ENCODE measurements at places on chromosomes 2 and 18.

GRCh38 chr2:210617732-210618330, 61.4 kb downstream of the CPS1 start:
- peak; percentile 53 for DNase-seq

DNA sequence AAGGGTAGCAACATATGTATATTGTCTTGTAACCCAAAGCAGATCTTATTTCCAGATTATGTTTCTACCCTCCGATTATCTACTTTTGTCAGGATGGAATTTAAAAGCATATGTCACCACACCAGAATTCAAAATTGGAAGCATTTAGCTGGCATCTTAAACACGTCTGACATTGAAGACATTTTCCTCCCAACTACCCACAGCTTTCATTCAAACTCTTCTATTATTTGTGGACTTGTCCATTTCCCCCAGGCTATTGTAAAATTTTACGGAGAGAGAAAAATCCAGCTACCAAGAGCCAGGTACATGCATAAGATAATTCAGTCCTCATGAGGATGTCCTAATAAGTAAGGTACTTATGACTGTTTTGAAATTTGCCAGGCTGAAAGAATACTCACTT, 659.3 kb downstream of the LRRTM4 start:
- DNase-seq, result no peak

DNA sequence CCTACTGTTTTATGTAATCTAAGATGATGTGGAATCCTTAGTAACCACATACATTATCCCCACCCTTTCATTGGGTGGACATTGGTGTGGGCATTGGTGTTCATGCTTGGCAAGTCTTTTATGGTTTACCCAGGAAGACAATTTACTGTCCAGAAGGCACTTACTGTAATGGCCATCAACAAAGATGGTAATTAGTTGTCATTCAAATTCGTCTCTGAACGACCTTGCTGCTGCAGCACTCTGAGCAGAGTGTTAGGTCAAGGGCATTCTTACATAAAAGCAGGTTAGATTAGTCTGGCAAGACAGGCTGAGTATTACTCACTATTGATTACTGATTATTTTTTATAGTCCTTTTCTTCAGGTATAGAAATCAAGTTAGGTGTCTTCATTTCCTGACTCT, 447.9 kb downstream of the XIRP2 start:
- DNase-seq, result no peak

GRCh38 chr2:207311316-207312005, 145.7 kb upstream of the KLF7 start:
- DNase-seq, result peak; percentile 95

- no peak for DNase-seq
Measured at GRCh38 chr18:24306201-24306600, 91.4 kb downstream of the OSBPL1A start.

DNA sequence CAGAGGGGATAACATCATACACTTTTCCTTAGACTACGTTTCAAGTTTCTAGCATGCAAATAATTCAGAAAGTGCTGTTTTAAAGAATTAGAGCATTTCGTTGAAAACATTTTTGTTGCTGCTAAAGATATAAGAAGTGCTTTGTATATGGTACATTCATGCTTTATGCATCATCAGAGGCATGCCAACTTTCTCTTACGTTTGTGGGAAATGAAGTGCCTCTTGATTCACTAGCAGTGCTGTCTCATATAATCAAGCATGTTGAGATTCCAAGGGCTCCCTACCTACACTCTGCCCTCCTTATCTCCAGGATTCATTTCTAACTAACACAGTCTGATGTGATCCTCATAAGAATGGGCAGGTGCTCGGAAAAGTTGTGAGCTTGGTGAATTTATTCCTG, 748.6 kb upstream of the DDX18 start:
- peak; percentile 28 for DNase-seq

DNA sequence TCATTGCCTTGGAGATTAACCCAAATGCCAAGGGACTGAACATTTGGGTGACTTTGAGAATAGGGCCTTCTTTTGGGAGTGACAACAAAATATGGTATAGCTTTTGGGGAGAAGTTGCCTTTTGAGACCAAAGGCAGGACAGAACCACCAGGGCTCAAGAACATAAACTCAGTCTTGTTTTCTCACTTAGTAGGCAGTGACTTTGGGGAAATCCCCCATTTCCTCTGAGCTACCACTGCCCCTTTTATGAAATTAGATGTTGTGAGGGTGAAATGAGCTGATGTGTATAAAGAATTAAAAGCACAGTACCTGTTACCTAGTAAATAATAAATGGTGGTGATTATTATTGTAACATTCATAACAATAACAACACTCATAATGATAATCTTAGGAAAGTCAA, 36.5 kb downstream of the GPD2 start:
- DNase-seq, result no peak

DNA sequence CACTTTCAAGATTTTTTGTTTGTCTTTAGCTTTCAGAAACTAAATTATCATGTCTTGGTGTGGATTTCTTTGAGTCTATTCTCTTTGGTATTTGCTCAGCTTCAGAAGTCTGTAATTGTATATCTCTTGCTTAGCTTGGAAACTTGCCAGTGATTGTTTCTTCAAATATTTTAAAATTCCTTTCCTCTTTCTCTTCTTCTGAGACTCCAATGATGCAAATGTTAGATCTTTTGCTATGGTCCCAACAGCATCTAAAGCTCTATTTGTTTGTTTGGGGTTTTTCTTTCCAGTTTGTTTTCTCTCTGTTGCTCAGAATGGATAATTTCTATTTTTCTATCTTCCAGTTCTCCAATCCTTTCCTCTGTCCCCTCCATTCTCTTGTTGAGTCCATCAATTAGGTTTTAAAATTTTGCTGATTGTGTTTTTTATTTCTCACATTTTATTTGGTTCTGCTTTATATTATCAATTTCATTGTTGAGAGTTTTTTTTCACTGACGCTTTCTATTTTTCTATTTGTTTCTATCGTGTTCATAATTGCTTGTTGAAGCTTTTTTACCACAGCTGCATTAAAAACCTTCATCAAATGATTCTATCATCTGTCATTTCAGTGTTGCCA, 81.5 kb upstream of the DAPL1 start:
- DNase-seq, result no peak

DNA sequence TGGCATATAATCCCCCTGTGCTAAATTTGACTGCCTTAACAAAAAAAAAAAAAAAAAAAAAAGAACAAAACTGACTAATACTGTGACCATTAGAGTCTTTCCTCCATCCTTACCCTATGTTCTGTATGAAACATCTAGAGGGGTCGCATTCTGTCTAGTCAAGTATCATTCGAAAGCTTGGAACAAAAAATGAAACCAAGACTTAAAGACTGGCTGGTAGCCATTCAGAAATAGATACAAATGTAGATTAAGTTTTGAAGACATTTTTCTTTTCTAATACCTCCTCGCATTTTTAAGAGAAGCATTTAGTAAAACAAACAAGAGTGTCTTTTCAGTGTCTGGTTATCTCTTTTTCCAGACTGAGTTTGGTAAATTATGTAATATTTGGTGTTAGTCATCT, 66.7 kb downstream of the SPATS2L start:
- no peak for DNase-seq

DNA sequence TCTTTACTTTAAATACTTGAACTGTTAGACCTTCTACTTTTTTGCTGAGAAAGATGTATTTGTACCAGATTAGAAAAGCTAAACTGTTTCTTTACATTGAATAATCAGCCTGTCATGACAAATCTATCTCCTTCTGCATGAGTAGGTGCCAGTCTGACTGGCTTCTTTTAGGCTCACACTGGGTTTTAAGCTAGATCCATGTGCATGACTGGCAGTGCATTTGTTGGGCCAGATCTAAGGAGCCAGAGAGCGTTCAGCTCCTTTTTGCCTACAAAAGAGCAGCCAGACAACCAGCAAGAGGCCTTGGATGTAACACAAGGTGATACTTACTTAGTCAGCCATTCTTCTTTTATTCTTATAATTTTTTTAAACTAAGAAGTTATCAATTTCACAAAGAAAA, 82.0 kb upstream of the OTX1 start:
- DNase-seq, result no peak

DNA sequence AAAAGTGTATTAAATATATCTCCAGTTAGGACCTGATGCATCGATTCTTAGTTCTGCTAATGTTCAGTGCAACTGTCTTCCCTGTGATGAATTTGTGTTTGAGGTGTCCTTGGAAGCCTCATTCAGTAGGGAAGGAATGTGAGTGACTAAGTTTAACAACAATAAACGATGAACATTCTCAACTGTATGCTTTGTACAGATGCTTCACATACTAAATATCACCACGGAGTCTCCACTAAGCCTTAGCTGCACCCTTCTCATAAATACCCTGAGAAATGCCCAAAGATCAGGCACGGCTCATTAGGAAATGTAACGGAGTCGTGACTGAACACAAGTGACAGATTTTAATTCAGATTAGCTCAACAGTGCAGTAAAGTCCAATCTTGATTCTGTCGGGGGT, 24.4 kb upstream of the AGFG1 start:
- no peak for DNase-seq

DNA sequence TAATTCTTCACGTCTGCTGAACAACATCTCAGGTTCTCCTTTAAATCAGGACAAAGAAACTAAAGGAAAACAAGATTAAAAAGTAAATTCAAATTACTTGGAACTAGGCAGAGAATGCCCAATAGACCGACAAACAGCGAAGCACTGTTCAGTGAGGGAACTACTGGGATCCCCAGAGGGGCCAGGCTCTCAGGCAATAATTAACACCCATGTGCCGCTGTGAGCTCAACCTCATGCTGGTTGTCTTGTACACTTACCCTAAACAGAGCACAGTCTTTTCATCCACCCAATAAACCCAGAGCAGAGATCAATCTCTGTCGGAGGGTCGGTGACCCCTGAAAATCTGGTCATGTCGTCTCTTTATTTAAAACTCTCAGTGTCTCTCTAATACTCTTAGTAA, 229.9 kb upstream of the CRIM1 start:
- DNase-seq, result no peak

GRCh38 chr2:142682528-142682927, 194.9 kb upstream of the KYNU start:
- DNase-seq, result no peak

DNA sequence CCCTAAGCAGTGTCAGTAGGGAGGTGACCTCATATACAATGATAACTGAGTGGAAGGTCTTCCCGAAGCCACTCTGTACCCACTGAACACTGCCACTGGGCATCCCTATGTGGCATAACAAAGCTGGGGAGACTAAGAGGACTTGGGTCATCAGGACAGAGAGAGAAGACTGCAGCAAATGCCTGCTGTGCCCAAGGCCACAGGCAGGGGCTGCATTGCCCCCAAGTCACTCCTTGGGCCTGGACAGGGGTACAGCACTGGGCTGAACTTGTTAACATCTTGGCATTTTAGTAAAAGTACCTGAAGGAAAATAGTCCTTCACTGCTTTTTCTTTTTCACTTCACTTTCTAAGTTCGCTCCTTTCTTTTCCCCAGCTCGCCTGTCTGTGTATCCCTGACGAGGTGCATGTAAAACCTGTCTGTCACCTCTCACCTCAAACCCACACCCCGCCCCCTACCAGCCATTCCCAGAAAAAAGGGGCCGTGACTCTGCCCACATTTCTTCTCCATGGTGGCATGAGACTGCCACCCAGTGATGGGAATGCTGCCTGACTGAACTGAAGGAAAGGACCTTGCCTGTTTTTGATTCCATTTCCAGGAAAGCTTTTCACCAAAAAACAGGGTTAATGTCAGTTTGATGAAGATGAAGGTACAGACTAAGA, 62.9 kb downstream of the MTHFD2 start:
- DNase-seq, result peak; percentile 31

DNA sequence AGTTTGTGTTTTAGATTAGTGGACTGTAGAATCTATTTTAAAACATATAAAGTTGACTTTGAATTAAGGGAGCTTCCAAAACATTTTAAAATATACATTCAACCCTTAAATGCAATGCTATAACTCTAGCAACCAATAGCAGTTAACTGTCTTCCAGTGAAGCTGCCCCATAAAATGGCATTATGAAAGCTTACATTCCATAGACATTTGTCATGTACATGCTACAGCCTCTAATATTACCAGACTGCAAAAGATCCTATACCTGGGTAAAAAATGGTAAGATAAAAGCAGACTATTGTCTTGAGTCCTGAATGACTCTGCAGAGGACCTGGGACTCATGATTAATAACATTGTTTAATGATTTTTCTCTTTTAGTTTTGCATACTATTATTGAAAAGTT, 489.4 kb downstream of the LRP1B start:
- DNase-seq, result no peak

- no peak for DNase-seq
Measured at GRCh38 chr18:45519411-45520280, 95.6 kb upstream of the SLC14A2 start.

GRCh38 chr2:118658596-118659198, 188.8 kb downstream of the EN1 start:
- no peak for DNase-seq

GRCh38 chr2:70767079-70767698, 811 bp downstream of the ADD2 start:
- DNase-seq, result no peak

- DNase-seq, result no peak
Measured at GRCh38 chr2:168789776-168790175, 12.7 kb upstream of the NOSTRIN start.

- DNase-seq, result no peak
Measured at GRCh38 chr2:189797902-189798301, 13.7 kb downstream of the PMS1 start.

GRCh38 chr2:137776697-137777096, 187.6 kb upstream of the HNMT start:
- no peak for DNase-seq

DNA sequence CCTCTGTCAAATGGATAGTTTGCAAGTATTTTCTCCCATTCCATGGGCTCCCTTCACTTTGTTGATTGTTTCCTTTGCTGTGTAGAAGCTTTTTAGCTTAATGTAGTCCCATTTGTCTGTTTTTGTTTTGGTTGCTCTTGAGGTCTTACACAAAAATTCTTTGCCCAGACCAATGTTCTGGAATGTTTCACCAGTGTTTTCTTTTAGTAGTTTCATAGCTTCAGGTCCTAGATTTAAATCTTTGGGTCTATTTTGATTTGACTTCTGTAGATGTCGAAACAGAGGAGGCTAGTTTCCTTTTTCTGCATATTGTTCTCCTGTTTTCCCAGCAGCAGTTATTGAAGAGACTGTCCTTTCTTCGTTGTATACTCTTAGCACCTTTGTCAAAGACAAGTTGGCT, 351.6 kb downstream of the PTPRM start:
- no peak for DNase-seq

DNA sequence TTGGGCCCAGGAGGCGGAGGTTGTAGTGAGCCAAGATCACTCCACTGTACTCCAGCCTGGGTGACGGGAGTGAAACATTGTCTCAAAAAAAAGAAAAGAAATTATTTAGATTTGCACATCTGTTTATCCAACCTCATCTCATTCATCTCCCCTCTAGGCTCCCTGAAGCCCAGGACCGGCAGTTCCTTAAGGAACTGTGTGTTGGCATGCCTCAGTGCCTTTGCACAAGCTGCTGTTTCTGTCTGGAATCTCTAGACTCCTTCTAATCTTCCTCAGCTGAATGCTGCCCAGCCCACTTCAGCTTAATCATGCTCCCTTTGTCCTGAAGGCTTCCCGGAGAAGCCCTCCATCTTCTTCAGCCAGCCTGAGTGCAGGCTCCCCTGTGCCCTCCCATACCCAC, 10.9 kb upstream of the RFX8 start:
- DNase-seq, result no peak

- DNase-seq, result no peak
Measured at GRCh38 chr18:33828949-33829348, 250.9 kb downstream of the ASXL3 start.

Data from COLO829 (cell line).